Left colon (tissue), 2 donors: ENCODE measurements at places on chromosomes 3 and 15.

DNA sequence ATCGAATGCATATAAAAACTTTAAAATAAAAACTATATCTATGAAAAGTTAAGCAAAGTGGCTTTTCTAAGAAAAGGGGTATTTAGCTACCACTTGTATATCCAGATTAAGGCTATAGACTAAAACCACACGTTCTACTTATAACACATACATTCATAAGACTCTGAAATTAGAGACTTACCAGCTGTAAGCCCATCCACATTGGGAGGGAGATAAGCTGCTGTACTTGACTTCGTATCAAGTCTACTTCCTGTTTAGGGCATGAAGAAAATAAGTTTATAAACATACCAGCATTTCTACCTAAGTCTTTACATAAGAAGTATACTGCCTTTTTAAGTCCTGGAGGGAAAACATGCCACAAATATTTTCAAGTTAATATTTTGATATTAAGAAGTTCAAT is 27.7 kb downstream of the AQR start:
- no peak for DNase-seq

- no peak for DNase-seq
Measured at GRCh38 chr3:133069556-133070286, 31.5 kb downstream of the TMEM108 start.

- no peak for DNase-seq
Measured at GRCh38 chr15:90642464-90643300, 74.5 kb upstream of the BLM start.

GRCh38 chr3:55014081-55014480 is 86.2 kb upstream of the LRTM1 start:
- DNase-seq, result no peak

DNA sequence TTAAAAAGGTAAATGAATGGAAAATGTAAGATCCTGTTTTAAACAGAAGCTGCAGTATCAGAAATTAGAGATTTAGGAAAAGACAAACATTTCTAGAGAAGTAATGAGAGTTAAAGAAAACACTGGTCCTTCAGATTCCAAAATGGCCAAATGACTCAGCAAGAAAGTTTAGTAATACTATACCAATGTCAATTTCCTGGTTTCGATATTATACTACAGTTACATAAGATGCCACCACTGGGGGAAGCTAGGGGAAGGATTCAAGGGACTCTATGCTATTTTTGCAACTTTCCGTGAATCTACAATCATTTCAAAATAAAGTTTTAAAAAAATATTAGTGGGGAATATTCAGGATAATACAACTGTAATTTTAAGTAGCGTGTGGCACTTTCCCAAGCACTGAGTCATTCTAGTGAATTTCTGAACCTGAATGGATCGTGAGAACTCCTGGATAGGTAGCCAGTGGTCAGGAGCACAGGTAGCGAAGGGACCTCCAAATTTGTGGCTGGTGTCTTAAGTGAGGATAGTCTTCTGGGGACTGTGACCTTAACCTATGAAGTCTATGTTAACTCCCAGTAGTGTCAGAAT is 37.6 kb downstream of the TMCC1 start:
- no peak for DNase-seq

- DNase-seq, result no peak
Measured at GRCh38 chr3:14256046-14256445, 77.4 kb downstream of the LSM3 start.

DNA sequence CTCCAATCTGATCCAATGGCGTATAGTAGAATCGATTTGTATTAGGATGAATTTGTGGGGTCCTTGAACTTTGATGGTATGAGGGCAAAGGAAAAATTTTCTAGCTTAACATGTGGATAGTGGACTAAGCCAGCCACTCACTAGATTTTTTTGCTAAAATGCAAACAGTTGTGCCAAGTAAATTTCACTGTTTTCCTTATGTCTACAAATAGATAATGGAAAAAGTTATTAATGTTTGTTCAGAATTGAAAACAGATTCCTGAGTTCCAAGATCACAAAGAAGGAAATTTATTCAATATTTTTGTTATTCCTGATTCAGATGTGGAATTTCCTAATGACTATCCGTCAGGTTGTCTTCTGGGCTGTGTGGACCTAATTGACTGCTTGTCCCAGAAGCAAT is 35.2 kb upstream of the ZNF609 start:
- no peak for DNase-seq

DNA sequence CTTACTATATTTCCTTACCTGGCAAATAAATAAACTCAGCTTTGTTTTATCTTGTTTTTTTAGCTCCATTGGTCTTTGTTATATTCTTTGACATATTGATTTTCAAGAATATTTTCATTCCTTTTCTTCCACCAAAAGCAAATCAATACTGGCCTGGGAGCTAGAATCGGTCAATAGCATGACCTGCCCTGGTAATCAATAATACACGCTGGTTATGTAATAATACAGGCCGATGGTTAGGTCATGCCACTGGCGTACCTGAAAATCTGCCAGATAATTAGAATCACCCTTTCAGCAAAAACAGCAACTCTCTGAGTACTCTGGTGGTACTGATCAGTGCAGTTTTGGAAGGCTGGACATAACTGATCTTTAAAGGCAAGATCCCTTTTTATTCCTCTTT is 39.9 kb downstream of the PEAK1 start:
- no peak for DNase-seq

DNA sequence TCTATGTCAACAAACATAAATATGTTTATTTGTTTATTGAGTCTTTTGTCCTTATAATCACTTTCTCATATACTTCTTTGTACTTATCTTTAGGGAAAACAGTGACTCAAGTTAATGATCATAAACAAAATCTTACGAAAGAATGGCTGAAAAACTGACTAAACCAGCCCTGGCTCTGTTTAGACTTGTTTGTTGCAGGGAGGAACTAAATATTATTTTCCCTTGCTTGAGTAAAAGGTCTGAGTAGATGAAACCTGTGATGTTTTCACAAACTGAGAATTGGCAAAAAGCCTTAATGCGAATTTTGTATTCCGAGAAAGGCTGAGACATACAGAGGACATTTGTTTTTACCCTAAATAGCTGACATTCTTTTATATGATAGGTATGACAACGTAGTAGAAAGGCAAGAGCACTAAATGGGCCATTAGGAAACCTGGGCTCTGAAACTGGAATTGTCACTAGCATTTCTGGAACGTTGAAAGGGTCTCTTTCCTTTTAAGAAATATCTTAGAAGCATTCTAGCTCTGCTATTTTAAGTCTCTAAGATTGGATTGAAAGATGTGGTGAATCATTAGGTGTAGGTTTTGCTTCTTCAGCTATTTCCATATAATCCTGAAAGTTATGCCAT is 18.2 kb upstream of the CLDN16 start:
- no peak for DNase-seq

- no peak for DNase-seq
Measured at GRCh38 chr3:197561926-197562325, 6.2 kb upstream of the BDH1 start.

- DNase-seq, result no peak
Measured at GRCh38 chr3:195905970-195906864, 2.1 kb downstream of the TNK2 start.

DNA sequence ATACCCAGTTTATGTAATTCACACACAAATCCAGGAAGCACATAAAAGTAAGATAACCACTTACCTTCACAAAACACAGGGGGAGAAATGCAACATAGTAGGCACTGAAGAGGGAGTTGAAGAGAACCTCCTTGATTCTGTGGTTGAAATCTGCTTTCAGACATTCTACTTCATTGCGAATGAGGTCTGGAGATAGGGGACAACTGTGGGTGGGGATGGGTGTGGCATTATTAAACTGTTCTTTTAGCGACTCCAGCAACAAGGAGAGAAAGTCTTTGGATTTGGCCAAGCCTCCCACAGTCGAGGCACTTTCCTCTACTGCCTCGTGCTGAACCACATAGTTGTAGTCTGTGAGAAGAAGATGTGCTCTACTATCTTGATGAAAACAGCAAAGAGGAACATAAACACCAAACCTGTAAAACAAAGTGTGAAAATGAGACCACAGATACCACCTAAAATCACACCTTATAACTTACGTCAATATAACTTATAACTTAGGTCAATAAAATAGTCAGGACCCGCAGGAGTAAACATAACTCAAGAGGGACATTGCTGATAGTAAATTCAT is 25.6 kb downstream of the TMEM39A start:
- no peak for DNase-seq

- DNase-seq, result no peak
Measured at GRCh38 chr3:144868506-144868905, 896.9 kb downstream of the DIPK2A start.

DNA sequence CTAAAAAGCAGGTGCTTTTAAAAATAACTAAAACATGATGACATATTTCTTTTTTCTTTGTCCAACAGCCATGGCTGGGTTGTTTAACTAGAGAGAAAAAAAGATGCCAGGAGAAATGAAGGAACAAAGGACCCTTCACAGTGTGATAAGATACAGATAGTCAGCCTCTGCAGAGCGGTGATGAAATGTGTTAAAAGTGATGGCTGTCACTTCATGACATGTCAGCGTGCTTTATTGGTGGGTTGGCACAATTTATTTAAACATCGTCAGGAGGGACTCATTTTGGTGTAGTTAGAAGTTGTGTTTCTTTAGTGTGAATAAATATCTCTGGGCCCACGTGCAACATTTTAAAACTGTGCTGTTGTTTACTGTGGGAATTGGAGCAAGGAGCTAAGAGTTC is 887.4 kb upstream of the CFAP20DC start:
- DNase-seq, result no peak

DNA sequence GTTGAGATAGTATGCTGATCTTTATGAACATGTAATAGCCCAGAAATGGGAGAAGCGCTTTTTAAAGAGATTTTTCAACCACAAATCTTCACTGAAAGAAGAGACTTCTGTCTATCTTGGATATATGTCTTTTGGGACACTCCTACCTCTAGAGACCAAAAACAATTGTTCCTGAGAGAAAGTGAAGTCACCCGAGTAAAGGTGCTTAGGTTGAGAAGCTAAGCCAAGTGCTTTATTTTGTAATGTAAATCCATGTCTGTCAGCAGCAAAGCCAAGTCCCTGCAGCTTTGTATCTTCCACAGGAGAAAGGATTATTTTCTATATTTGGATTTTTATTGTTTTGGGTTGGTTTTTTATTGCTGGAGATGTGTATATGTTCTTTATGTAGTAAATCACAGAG is 32.1 kb upstream of the B3GALNT1 start:
- DNase-seq, result no peak

GRCh38 chr3:131402391-131403039 is 20.9 kb downstream of the NUDT16 start:
- no peak for DNase-seq

DNA sequence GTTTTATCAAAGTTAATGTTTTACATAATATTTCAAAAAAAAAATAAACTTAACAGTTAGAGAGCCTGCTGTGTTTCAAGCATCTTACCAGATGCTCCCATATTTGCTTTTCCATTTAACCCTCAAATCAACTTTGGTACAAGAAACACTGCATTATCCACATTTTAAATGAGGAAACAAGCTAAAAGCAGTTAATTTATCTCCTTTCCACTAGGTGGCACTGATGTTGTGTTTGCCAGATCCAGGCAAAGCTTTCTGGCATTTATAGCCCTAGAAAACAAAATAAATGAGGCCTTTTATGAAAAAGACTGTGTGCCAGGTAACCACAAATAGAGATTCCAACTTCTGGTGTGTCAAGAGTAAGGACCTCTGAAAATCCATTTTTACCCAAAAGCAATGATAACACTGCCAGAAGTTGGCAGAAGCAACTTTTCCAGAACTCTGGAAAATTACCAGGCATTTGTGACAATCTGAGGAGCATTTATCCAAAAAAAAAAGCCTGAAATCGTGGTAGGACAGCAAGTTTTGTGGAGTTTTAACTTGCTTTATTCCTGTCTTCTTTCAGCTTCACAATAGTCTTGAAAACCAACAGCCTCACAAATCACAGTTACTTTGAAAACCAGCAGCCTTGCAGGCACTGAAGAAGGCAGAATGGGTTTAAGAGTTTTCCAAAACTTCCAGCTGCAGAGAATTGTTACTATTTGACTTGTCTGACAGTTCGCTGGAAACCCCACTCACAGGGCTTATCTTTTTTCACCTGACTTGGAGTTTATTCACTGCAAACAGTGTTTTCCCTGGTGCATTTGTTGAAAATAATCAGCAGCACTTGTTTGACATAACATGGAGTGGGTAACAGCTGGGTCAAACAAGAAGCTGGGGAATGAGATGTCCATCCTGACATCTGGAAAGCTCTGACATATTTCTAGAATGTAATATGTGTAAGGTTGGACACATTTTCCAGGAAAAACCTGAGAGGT is 9.2 kb downstream of the FAM162A start:
- no peak for DNase-seq

- DNase-seq, result no peak
Measured at GRCh38 chr15:66838671-66839239, 136.7 kb downstream of the SMAD6 start.

- no peak for DNase-seq
Measured at GRCh38 chr3:16432714-16433113, 80.8 kb downstream of the RFTN1 start.

GRCh38 chr3:5366746-5367145 is 179.2 kb downstream of the EDEM1 start:
- no peak for DNase-seq

- DNase-seq, result no peak
Measured at GRCh38 chr15:58467722-58468423, 36.1 kb downstream of the LIPC start.

- DNase-seq, result no peak
Measured at GRCh38 chr15:60411774-60412425, 14.1 kb upstream of the ANXA2 start.

DNA sequence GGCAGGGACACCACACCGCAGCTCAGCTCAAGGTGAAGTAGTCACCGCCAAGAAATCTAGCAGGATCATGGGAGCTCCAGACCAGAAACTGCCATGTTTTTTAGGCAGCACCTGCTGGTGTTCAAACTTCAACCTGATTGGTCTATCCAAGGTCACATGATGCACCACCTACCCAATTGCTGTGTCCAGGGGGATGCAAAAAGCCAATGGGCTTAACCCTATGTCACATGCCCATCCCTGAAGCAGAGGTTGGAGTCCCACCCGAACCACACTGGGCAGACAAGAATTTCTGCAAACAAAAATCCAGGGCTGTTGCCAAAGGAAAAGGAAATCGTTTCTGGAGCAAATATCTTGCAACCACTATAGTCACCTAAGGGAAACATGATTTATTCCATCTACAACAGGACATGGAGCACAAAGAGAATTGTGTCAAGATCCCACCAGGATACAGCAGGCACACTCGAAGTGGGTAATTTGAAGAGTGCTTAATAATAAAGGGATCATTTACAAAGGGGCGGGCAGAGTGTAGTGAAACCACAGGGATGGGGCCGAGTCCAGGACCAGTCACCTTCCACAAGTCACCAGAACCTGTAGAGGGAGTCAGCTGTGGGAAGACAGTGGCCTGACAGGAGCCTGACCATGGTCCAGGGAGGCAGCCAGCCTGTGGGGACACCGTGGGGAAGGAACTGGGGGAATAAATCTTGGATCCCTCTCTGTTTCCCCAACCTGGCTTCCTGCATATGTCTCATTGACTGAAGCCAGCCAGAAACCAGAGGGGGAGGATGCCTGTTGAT is 34.2 kb upstream of the TSEN2 start:
- no peak for DNase-seq

- DNase-seq, result no peak
Measured at GRCh38 chr15:52765785-52766184, 24.4 kb downstream of the ONECUT1 start.
